Stimulated activated CD4-positive, alpha-beta T cell treated with anti-CD3 and anti-CD28 coated beads, Interleukin-15, amount 100 ng/mL, for 1 hour (primary cell): ENCODE measurements at places on chromosomes 4 and X.

DNA sequence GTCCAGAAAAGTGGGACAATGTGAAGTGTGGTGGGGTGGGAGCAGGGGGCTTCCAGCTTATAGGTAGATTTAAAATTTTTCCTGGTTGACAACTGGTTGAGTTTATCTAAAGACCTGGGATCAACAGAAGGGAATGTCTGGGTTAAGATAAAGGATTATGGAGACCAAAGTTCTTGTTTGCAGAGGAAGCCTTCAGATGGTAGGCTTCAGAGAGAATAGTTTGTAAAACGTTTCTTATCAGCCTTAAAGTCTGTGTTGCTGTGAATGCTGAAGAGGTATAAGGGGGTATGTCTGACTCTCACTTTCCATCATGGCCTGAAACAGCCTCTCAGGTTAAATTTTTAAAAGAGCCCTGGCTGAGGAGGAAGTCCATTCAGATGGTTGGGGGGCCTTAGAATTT, 20.5 kb downstream of the MGST2 start:
- DNase-seq = no peak

DNA sequence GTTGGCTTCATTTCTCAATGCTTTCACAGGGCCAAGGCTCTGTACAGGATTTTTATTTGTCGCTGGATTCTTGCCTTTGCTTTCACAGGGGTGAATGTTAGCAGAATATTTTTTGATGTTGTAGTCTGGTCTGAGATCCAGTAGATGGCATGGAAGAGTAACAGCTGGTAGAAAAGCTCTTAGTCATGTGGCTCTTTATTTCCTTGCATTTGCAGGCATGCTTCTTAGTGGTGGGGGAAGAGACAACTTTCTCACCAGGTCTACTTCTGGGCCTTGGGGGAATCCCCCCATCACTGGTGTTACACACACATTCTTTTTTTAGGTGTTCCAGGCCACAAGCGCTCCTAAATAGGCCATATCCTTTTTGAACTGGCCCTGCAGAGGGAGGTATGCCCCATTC, 58.2 kb upstream of the DKK2 start:
- DNase-seq = no peak

DNA sequence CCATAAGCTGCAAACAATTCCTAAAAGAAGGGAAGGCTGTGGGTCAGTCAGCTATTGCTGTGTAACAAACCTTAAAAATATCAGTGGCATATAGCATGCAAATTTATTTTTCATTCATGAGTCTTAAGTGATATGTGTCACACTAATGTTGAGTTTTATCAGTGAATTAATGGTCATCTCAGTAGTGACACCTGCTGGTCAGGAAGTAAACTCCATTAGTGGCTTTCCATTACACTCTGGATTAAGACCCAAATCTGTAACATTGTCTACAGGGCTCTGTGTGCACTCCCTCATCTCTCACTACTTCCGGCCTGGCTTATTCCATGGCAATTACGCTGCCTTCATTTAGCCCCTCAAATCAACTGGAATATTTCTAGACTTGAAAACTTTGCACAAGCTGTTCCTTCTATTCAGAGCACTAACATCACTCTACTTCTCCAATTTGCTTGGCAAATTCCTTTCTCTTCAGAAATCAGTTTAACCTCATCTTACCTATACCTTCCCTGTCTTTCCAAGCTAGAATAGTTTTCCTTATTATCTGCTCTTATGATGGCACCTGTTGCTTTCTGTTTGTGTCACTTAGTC, 217.3 kb upstream of the TAPT1 start:
- DNase-seq = no peak

GRCh38 chr4:1830642-1831228, 25.2 kb downstream of the LETM1 start:
- DNase-seq = no peak

GRCh38 chr4:132180020-132180427, 969.1 kb upstream of the PCDH10 start:
- DNase-seq = no peak

DNA sequence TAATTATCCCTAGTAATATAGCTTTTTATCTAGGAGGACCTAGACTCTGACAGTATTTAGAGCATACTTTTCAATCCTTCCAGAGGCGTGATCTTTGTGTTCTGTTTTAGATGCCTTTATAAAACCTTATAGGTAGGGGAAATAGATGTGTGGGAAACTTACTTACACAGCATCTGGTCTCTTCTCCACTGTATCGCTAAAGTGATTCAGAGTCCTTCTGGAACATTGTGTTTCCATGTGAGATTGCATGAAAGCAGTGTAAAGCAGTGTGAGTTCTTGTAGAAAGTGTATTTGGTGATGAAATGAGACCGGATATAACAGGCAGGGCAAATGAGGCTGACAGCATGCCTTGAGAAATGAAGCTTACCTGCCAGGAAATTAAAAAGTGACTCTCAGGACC, 9.5 kb downstream of the GABRB1 start:
- DNase-seq = no peak

DNA sequence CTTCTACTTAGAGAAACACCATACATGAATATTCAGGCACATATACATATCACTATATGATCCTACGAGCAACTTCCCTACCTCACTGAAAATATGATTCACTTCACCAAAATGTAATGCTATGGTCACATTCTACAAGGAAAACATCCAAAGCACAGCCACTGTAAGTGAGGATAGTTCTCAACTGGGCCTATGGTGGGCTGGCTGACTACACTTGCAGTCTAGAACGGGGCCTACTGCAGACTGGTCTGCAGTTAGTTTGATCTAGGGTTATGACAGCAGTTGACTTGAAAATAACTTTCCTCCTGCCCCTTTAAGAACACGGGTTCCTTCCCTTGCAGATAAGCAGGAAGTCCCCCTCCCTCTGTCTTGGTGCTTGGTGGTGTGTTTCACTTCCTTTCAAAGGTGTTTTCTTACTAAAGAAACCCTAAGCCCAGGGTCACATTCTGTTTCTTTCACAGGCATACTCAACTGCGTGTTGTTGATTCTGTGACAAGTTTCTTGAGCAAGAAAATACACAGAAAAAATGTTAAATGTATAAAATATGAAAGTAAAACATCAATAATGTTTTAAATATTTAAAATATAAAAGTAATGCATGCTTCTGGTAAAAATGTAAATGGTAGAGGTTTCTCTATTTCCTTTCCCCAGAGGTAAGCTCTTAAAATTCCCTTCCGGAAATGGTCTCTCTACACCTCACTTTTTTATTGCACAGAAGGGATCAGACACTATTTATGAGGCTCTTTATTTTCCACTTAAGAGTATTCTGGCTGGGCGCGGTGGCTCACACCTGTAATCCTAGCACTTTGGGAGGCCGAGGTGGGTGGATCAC, 18.0 kb upstream of the TMSB4X start:
- no peak for DNase-seq

- DNase-seq = no peak
Observed at GRCh38 chr4:66636349-66636748, 909.0 kb downstream of the CENPC start.

- DNase-seq = no peak
Observed at GRCh38 chr4:23736466-23736865, 153.4 kb downstream of the PPARGC1A start.

DNA sequence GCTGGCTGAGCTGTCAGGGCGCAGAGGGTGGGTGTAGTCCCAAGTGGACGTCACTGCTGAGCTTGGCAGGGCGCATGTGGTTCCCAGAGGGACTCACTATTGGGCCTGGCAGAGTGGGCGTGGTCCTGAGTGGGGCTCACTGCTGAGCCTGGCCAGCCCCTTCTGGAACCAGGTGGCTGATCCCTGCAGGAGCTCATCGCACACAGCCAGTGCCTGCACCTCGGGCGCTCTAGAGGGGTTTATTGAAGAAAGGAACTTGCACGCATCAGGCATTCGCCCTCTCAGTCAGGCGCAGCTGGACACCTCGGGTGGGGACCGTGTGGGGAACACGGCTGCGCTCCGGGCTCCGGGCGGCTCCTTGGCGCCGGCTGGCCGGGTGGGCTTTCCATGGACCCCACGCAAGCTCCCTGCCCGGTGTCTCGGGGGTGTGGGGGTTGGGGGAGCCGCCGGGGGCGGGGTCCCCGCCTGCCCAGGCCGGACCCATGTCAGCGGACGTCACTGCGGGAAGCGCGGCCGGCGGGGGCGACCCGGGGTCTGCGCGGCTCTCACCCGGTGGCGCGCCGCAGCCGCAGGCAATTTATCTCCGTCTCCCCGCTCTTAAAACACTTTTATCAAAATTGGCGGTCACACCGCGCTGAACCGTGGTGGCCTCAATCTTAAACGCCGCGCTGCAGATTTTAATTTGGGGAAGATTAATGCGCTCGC, 65.4 kb upstream of the NKX1-1 start:
- no peak for DNase-seq

DNA sequence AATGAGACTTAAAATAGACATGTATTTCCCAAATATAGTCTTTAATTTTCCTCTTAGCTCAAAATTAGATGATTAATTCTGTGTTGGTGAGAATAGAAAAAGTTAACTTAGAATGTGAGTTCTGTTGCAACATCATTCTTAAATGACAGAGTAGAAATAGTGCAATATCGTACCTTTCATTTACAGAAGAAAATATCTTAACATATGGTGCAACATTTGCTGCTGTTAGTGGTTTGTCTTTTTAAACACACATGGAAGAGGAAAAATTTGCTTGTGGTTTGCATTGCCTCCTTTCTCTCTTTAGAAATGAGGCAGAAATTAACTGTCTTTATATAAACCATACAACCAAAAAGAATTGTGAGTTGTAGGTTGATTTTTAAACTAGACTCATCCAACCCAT, 39.3 kb upstream of the FHDC1 start:
- no peak for DNase-seq

DNA sequence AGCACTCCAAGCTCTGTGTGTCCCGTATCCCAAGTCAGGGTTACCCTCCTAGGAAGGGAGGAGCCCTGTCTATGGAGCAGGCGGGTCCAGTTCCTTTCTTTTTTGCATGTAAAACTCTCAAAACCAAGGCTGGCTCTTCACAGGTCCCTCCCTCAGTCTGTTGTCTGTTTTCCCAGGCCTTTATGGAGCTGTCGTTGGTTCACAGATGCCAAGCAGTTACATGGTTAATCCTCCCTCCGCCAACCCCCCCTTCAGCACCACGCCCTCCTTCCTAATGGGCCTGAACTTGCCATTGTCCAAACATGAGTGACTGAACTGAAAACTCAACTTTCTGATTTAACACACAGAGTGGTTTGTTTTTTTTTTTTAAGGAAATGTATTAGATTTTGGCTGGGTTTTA, 148.3 kb downstream of the STOX2 start:
- DNase-seq = no peak

- no peak for DNase-seq
Observed at GRCh38 chrX:666762-667720, 36.5 kb downstream of the SHOX start.

- no peak for DNase-seq
Observed at GRCh38 chrX:84469226-84469625, 33.0 kb downstream of the HDX start.

GRCh38 chr4:99886146-99886545, 8.1 kb downstream of the LAMTOR3 start:
- no peak for DNase-seq

DNA sequence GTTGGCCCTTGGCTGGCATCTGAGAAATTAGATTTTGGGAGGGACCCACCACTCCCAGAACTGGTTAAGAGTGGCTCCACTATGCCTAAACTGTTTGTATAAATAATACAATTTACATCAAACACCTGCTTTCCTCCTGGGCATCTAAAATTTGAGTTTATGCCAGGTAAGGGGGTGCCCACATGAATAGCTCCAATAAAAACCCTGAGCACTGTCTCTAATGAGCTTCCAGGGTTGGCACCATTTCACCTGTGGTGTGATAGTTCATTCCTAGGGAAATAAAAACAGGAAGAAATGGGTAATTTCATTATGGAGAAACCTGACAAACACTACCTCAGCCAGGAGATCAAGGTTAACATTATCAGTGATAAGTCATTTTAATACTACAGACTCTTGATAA, 119.7 kb downstream of the FRYL start:
- no peak for DNase-seq

GRCh38 chrX:68846536-68846935, 17.7 kb downstream of the EFNB1 start:
- no peak for DNase-seq

GRCh38 chr4:74613266-74613665, 168.3 kb downstream of the AREG start:
- no peak for DNase-seq

DNA sequence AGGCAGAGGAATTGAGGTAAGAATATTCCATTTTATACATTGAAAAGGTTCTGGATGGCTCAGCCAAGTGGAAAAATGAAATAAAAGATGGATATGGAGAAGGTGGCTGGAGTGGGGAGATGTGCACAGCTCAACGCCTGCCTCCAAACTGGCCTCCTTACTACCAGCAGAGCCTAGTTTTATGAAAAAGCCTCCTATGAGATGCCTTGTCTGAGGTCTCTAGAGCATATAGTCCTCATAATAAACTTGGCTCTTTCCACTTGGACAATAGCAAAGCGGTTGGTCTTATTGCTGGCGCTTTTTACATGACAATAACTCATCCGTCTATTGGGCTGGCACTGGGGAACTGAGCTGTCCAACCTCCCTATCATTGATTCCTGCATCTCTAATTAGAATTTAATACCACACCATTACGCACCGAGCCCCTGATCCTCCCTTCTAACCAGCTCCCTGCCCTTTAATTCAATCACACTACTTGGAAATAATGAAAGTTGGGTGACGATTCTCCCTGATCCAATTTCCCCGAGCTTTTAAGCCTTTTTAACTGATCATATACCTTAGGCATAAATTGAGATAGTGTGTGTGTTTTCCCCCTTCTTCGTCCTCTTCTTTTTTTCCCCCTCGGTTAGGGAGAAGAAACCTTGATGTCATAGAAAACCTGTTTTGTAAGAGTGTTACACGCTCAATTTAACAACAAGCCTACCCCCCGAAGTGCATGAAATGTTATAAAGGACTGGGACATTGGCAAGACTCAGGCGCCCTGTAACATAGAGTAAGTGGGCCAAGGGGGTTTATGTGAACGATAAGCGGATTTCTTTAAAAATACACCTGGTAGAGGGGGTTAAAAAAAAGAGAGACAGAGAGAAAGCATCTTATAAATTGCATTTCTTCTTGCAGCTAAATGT, at the start of gene PHOX2B:
PHOX2B (minus strand) TSS at position 155 of the 905 bp plus-strand sequence; CDS start at position 40, 115 bp downstream.
- no peak for DNase-seq

DNA sequence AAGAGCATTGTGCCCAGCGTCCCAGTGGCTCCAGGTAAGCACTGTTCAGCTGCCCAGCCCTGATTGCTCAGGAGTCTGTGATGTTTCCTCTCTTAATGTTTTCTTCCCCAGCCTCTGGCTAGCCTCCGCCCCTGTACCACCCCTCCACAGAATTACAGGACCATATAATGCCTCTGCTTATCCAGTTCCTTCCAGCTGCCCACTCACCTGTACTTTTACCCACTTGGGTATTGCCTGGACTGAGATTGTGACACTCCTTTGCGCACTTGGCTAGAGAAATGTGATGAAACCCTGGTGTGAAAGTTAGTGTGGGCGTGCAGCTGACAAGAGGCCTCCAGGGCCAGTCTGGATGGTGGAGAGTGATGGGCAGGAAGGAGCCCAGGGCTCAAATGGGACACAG, at the start of gene AWAT2:
AWAT2 (minus strand) TSS at position 14 of the 400 bp plus-strand sequence; CDS start at position 8, 6 bp downstream.
- no peak for DNase-seq

GRCh38 chr4:174505007-174505406, 17.3 kb downstream of the HPGD start:
- DNase-seq = no peak
